H1 (cell line): ENCODE measurements at places on chromosomes 13 and 19. TPM values are rescaled to one million over a fixed set of nuclear protein-coding genes. Genes with fewer than 3 reads are reported as not detected.

DNA sequence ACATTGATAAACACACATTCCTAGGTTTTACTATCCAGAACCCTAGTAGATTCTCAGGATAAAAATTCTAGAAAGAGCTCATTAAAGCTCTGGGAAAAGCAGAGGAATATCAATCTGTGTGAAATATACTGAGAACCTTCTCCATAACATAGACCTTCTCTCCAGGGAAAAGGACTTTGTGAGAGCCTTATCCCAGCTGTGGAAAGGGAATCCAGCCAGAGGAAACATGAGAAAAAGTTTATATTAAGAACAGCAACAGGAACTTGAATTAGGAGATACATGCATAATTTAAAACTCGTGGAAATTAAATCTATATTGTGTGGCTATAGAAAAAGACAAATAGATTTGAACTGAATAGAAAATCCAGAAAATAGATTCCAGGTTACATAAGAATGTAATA is 1639.9 kb downstream of the EFNB2 start:
- no peaks in the 10 kb centered on the region for H3K4me1 ChIP-seq
- DNase-seq, result no peak
- H3K36me3 ChIP-seq, result no peaks in the 10 kb centered on the region
- H3K4me3 ChIP-seq, result no peak overlapping the region

DNA sequence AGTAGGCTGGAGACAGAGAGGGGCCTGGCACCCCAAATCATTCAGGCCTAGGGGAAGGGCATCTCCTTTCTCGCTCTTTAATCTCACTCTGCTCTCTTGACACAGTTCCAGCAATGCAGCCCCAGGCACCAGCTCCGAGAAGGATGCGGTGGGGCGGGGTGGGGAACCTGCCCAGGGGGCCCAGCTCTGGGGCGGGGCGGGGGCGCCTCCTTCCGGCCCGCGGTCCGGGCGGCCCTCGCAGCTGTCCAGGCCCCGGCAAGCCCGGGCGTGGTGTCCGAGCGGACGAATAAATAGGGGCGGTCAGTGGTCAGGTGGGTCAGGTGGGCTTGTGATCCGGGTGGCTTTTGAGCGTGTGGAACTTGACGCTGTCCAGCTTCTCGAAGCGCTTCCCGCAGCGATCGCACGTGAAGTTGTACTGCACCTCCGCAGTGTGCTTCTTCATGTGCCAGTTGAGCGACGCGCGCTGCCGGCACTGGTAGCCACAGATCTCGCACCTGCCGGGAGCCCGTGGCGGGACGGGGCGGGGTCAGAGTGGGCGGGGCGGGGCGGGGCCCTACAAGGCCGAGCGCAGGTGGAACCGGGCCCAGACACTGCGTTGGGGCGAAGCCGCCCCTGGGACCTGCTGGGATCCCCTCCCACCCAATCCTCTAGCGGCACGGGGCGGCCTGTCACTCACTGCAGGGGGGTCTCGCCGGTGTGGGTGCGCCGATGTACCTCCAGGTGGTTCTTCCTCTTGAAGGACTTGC is 2.7 kb upstream of the ELAVL3 start:
- H3K27ac ChIP-seq, result no peak overlapping the region
- DNase-seq, result no peak
- no peaks in the 10 kb centered on the region; the same call in 1 of the 2 replicates for H3K36me3 ChIP-seq
- H3K4me1 ChIP-seq, result peaks cover 17% of the 10 kb centered on the region

TNPO2 gene
- total RNA-seq, result 110 and 112 TPM in 2 replicates

DNA sequence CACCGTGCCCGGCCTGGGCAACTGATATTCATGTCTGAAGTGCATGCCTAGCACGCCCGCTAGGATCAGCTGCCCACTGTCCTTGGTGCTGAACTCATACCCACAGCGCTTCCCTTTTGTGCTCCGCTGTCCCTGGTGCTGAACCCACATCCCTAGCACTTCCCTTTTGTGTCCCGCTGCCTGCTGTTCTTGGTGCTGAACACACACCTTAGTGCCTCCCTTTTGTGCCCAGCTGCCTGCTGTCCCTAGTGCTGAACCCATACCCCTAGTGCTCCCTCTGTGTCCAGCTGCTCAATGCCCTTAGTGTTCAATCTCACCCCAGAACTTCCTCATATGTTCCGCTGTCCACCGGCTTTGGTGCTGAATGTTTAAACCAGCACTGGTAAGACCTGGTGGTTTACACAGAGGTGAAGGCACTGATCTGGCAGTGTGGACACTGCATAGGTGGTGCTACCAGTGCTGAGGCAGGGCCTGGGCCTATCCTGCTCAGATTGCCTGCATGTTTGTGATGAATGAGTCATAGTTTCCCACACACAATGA is 26.3 kb upstream of the SIGLEC11 start:
- no peak overlapping the region for H3K4me3 ChIP-seq
- no peaks in the 10 kb centered on the region for H3K27me3 ChIP-seq
- H3K27ac ChIP-seq, result no peak overlapping the region
- DNase-seq, result peak; percentile 94
- H3K4me1 ChIP-seq, result no peaks in the 10 kb centered on the region

GRCh38 chr13:22055259-22055658 is 384.4 kb downstream of the FGF9 start:
- H3K27me3 ChIP-seq, result no peaks in the 10 kb centered on the region
- no peaks in the 10 kb centered on the region for H3K4me1 ChIP-seq
- no peak overlapping the region for H3K27ac ChIP-seq
- no peak for DNase-seq
- no peak overlapping the region for H3K4me3 ChIP-seq

DNA sequence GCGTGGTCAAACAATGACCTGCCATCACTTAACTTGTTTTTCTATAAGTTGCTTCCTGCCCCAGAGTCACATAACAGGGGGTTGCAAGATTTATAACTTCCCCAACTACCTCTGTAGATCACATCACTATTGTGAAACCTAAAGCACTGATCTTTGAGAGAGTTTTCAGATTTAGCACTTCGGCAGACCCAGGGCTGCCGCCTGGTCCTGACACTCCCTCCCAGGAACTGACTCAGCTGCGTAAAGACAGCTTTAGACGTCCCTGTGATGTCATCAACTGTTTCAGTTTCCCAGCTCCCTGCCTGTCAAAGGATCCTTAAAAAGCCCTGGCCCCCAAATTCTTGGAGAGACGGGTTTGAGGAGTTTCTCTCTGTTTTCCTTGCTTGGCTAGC is 33.3 kb downstream of the IGFL2 start:
- no peaks in the 10 kb centered on the region for H3K27me3 ChIP-seq
- no peaks in the 10 kb centered on the region for H3K4me1 ChIP-seq
- H3K36me3 ChIP-seq, result no peaks in the 10 kb centered on the region
- H3K4me3 ChIP-seq, result no peak overlapping the region

DNA sequence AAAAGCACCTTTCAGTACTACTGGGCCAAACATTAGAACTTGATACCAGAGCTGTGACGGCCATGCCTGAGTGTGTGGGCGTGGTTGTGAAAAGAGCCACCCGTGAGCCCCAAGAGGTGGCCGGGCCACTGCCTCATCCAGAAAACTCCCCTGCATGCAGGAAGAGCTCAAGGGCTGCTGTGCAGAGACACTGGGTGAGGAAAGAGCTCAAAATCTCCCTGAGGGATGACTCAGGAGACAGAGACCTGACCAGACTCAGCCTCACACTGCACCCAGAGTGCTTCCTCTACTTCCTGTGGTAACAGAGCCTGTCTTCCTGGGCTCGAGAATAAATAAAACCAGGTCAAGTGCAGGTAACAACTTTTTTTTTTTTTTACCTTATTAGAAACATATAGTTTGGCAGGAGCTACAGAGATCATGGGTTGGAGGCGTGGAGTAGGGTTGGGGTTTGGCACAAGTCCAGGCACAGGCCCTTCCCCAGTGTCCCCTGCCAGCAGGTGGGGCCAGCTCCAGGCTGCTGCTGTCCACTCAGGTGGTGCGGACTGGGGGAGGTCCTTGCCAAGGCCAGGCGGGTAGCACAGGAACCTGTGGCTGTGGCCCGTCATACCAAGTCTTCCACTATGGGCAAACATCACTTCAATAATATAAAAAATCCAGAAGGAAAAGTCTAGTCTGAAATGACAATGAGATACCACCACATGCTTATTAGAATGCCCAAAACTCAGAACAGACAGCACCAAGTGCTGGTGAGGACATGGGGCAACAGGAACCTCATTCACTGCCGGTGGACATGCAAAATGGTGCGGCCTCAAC is 25.5 kb downstream of the ELL start:
- H3K4me3 ChIP-seq, result no peak overlapping the region
- H3K27ac ChIP-seq, result 0 out of 2 replicates have a peak overlapping the region, but pooled peaks have one; percentile 5
- no peak for DNase-seq
- H3K36me3 ChIP-seq, result no peaks in the 10 kb centered on the region

FREM2 gene
- 22.2 and 22.8 TPM in 2 replicates for total RNA-seq

DNA sequence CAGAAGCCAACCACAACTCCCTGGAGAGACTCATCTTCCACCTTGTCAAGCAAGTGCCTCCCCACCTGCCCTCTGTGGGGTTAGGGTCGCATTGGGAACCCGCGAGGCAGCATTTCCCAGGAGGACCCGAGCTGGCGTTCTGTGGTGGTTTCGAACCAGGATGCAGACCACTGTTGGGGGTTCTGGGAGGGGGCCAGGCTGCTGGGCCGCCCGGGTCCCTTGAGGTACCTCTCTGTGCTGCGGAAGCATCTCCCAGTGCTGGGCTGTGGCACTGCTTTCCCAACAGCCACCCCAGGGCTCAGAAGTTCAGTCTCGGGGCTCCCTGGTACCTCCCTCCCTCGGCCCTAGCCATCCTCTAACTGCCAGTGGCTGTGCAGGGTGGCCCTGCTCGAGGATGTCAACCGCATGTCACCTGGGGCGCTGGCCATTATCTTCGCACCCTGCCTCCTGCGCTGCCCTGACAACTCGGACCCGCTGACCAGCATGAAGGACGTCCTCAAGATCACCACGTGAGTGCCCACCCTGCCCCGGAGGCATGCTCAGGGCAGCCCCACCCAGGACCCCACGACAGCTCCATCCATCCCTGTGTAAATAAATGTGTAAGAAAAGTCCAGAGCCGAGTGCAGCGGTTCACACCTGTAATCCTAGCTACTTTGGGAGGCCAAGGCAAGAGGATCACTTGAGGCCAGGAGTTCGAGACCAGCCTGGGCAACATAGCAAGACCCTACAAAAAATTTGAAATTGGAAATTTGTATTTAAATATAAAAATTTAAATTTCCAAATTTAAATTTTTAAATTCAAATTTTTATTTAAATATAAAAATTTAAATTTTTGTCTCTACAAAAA is 8.2 kb upstream of the USE1 start:
- H3K4me1 ChIP-seq, result peaks cover 9% of the 10 kb centered on the region
- H3K36me3 ChIP-seq, result peaks cover 14% of the 10 kb centered on the region
- H3K4me3 ChIP-seq, result no peak overlapping the region

GRCh38 chr19:29418201-29418600 is 107.6 kb upstream of the VSTM2B start:
- no peaks in the 10 kb centered on the region; the same call in 1 of the 2 replicates for H3K4me1 ChIP-seq
- no peak for DNase-seq
- H3K36me3 ChIP-seq, result no peaks in the 10 kb centered on the region
- no peaks in the 10 kb centered on the region for H3K27me3 ChIP-seq
- no peak overlapping the region for H3K4me3 ChIP-seq

APOC4 gene
- total RNA-seq, result not detected in 2 replicates

GPR4 gene
- total RNA-seq, result 0.19 TPM in 1 of 2 replicates, not detected in the other

DNA sequence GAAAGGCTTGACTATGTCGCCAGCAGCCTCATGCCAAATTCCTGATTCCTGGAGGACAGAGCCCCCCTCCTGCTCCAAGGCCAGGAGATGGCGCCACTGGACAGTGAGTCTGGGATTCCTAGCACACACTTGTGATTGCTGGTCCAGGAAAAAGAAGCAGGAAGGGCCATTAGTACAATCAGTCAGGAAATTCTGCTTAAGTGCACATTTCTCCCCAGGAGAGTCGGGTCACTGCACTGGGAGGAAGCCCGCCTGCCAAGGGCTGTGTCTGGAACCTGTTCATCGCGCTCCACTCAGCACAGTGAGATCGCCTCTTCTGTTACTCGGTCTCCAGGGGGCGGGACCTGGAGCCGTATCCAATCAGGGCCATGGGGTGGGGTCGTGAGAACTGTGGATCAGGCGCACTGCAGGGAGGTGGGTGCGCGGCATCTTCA is 65.1 kb downstream of the ZNF823 start:
- H3K4me1 ChIP-seq, result peaks cover 3% of the 10 kb centered on the region; the same call in 1 of the 2 replicates
- H3K27ac ChIP-seq, result no peak overlapping the region
- H3K36me3 ChIP-seq, result no peaks in the 10 kb centered on the region
- H3K27me3 ChIP-seq, result peaks cover 2% of the 10 kb centered on the region; the same call in 1 of the 2 replicates

DNA sequence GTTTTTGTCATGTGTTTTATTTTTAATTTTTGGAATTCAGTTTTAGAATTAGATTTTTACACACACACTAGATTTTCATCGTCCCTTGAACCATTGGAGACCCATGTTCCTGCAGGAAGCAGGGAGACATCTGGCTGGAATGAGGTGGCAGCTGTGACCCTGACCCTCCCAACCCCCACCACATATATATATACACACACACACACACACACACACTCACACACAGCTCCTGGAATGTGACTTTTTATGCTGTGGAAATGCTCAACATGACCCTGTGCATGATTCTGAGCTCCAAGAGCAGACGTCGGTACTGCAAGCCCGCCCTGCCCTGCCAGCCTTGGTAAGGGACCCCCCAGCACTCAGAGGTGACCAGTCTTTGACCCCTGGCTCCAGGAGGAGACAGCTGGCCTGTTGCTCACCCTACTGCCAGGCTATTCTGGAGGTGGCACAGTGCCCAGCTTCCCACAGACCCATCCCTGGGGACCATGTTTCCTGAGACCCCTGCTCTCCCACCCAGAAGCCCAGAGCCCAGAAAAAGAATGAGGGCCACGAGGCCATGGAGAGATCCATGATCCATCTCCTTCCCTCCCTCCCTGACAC is 103.2 kb upstream of the VSTM2B start:
- H3K36me3 ChIP-seq, result no peaks in the 10 kb centered on the region
- no peak overlapping the region for H3K4me3 ChIP-seq
- no peak for DNase-seq
- no peaks in the 10 kb centered on the region for H3K27me3 ChIP-seq
- no peaks in the 10 kb centered on the region; the same call in 1 of the 2 replicates for H3K4me1 ChIP-seq

DNA sequence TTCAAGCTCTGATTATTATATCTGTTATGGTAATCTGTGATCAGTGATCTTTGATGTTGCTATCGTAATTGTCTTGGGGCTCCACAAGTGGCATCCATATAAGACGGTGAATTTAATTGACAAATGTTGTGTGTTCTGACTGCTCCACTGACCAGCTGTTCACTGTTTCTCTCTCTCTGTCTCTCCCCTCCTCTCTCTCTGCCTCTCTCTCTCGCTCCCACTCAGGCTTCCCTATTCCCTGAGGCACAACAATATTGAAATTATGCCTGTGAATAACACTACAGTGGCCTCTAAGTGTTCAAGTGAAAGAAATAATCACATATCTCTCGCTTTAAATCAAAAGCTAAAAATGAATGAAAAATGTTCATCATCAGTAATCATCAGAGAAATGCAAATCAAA is 4.4 kb upstream of the SACS start:
- H3K4me3 ChIP-seq, result no peak overlapping the region
- H3K27me3 ChIP-seq, result no peaks in the 10 kb centered on the region
- no peaks in the 10 kb centered on the region for H3K36me3 ChIP-seq
- DNase-seq, result no peak

GRCh38 chr19:18220632-18221275 is 5.5 kb downstream of the PDE4C start:
- H3K27me3 ChIP-seq, result peaks cover 7% of the 10 kb centered on the region
- DNase-seq, result peak; percentile 98
- no peaks in the 10 kb centered on the region for H3K36me3 ChIP-seq
- no peaks in the 10 kb centered on the region for H3K4me1 ChIP-seq
- no peak overlapping the region for H3K4me3 ChIP-seq
- no peak overlapping the region for H3K27ac ChIP-seq

APLP1 gene
- total RNA-seq, result 22.0 and 22.2 TPM in 2 replicates

- peaks cover 9% of the 10 kb centered on the region for H3K4me1 ChIP-seq
- no peak overlapping the region for H3K27ac ChIP-seq
- H3K27me3 ChIP-seq, result no peaks in the 10 kb centered on the region
- peak overlapping the region; percentile 95; the same call in 1 of the 2 replicates for H3K4me3 ChIP-seq
- DNase-seq, result no peak
Measured at GRCh38 chr19:46599716-46600373, 1.3 kb upstream of the CALM3 start.
